Stimulated activated naive CD8-positive, alpha-beta T cell treated with anti-CD3 and anti-CD28 coated beads, Interleukin-15, amount 100 ng/mL, for 72 hours (primary cell): ENCODE measurements at places on chromosomes 16 and 17.

- DNase-seq, result peak; percentile 36
Observed at GRCh38 chr17:44655983-44656710, at the start of gene MEIOC. MEIOC (plus strand) TSS chr17:44656468; CDS start chr17:44656614, 146 bp downstream.

DNA sequence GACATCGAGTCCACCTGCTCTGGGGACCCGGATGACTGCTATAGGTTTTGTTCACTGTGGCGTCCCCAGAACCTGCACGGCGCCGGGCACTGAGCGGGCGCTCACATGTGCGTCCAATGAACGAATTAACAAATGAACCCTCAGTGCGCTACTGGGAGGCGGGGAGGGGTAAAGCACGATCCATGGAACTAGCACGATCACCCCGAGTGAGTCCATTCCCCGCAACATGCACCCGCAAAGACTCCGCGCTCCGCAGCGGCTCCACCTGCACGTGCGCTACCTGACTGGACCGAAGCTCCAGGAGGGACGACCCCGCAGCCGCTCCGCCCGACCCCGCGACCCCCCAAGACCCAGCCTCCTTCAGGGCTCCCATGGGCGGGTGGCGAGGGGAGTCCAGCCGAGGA, 491 bp downstream of the TRAP1 start:
- DNase-seq, result peak; percentile 43

DNA sequence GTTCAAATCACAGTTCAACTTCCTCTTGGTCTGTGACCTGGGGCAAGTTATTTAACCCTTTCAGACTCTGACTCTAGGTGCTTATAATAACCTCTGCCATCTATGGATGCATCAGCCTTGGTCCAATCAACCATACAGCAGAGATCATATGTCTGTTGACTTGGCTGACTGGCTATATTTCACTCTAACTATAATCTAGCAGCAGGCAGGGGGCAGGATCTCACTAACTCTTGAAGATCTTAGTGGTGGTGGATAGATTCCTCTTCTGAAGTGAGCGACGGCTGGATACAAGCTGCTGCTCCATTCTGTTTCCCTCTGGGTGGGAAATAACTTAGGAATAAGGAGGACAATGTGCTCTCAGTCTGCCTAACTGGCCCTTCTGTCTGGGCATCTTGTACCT, 146.6 kb downstream of the SKAP1 start:
- no peak for DNase-seq

GRCh38 chr17:79788989-79789942, 7.6 kb downstream of the CBX8 start:
- DNase-seq, result no peak

- DNase-seq, result no peak
Observed at GRCh38 chr17:50920041-50920410, 53.9 kb upstream of the TOB1 start.

DNA sequence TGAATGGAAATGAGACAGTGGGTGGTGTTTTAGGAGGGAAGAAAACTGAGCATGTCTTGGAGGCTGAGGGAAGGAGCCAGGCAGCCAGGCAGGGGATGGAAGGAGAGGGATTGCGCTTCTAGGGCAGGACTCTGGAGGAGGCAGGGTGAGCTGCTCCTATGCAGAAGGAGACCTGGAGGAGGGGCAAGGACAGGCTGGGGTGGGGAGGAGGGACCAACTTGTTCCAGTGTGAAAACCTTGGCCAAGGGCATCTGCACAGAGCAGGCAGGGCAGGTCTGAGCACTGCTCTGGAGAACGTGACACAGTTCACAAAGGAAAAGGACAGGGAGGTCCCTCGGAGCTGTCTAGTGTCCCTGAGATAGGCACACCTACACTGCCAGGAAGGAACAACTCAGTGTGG, 5.5 kb downstream of the GALK1 start:
- DNase-seq, result no peak

DNA sequence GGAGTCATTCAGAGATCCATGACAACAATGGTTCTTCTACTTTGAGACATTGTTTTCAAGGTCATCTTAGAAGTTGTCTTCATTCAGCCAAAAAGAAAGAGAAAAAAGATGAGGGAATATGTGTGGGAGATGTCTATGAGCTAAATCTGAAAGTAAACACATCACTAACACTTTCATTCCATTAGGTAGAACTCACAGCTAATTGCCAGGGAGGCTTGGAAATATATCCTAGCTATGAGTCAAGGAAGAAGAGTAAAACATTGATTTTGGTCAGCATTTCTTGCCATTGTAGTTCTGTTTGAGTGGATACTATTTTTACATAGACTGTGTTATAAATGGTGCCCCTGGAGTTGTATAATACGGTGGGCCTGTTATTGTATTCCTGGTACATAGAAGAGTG, 316.4 kb upstream of the MYOCD start:
- no peak for DNase-seq

- DNase-seq, result no peak
Observed at GRCh38 chr17:77763023-77763422, 195.5 kb upstream of the TNRC6C start.

GRCh38 chr16:56841659-56842058, 23.3 kb upstream of the SLC12A3 start:
- no peak for DNase-seq

GRCh38 chr16:54287131-54288029, 793 bp upstream of the IRX3 start:
- DNase-seq, result no peak

- DNase-seq, result no peak
Observed at GRCh38 chr17:76700270-76700616, 10.5 kb downstream of the MXRA7 start.

GRCh38 chr16:49704586-49705155, 151.2 kb downstream of the ZNF423 start:
- DNase-seq, result no peak

GRCh38 chr16:87074641-87075318, 242.4 kb downstream of the C16orf95 start:
- no peak for DNase-seq
